Sciatic nerve (tissue), 2 donors: ENCODE measurements at places on chromosomes 7 and 10.

GRCh38 chr7:12865593-12865992 is 178.2 kb downstream of the ARL4A start:
- no peak for DNase-seq

- DNase-seq, result no peak
Observed at GRCh38 chr10:33257439-33258080, 76.9 kb downstream of the NRP1 start.

DNA sequence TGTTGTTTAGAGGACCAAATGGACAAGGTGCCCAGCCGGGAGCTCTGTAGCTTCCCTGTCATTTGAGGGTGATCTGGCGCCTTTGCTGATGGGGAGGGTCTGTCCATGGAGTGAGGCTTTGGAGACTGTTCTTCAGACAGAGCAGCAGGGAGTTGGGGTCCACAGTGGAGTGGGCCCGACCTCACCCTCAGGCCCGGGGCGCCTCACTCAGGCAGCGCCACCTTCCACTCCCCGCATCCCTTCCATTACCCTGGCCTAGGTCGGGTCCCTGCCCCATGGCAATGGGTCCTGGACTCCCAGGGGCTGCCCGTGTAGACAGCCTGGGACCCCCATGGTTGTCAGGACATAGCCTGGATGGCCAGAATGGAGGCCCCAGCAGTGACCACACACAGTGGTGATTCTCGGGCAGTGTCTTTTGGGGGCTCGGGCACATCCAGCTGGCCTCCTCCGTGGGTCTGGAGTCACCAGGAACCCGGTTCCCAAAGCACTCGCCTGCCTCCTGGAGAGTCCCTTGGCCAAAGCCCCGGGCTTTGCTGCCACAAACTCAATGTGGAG is 38.5 kb downstream of the TCERG1L start:
- no peak for DNase-seq

- DNase-seq, result no peak
Observed at GRCh38 chr7:37083311-37084096, 359.2 kb upstream of the AOAH start.

- peak; percentile 71 for DNase-seq
Observed at GRCh38 chr7:148883266-148884048, 634 bp downstream of the EZH2 start.

- DNase-seq, result no peak
Observed at GRCh38 chr7:4151926-4152549, 530.1 kb upstream of the FOXK1 start.

DNA sequence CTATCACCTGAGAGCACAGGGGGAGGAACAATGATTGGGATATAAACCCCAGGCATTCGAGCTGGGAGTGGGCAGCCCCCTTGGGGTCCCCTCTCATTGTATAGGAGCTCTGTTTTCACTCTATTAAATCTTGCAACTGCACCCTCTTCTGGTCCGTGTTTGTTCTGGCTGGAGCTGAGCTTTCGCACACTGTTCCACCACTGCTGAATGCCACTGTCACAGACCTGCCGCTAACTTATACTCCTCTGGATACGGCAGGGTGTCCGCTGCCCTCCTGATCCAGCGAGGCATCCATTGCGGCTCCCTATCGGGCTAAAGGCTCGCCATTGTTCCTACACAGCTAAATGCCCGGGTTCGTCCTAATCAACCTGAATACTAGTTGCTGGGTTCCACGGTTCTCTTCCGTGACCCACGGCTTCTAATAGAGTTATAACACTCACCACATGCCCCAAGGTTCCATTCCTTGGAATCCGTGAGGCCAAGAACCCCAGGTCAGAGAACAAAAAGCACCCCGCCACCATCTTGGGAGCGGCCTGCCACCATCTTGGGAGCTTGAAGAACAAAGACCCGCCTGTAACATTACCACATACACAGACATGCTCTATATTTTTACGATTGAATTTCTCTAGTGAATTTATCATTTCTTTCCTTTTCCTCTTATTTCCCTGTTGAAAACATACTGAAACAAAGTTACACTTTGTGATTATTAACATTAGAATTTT is 9.0 kb downstream of the ZWINT start:
- DNase-seq, result no peak

GRCh38 chr7:18320971-18321567 is 174.5 kb upstream of the HDAC9 start:
- DNase-seq, result no peak
